Fibroblast of skin of right biceps (primary cell): ENCODE measurements at places on chromosomes 6 and 20.

DNA sequence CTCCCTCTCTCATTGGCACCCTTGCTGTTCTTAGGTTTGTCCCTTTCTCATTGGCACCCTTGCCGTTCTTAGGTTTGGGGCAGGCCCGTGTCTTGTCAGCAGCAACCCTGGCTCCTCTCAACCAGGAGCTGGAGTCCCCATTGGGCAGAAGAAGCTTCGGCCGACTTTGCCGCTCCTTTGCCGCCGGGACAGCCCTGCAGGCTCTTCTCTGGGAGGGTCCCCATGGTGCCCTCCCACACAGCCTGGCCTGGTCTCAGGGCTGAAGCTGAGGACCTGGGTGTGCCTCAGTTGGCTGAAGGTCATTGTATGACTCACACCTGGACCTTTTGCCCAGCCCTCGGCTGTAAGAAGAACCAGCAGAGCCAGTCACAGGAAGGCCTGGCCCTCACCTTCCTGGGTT, 59.6 kb downstream of the PPP1R14C start:
- no peak for DNase-seq

- DNase-seq: peak; percentile 84
Observed at GRCh38 chr6:14822679-14823078, 423.2 kb upstream of the JARID2 start.

DNA sequence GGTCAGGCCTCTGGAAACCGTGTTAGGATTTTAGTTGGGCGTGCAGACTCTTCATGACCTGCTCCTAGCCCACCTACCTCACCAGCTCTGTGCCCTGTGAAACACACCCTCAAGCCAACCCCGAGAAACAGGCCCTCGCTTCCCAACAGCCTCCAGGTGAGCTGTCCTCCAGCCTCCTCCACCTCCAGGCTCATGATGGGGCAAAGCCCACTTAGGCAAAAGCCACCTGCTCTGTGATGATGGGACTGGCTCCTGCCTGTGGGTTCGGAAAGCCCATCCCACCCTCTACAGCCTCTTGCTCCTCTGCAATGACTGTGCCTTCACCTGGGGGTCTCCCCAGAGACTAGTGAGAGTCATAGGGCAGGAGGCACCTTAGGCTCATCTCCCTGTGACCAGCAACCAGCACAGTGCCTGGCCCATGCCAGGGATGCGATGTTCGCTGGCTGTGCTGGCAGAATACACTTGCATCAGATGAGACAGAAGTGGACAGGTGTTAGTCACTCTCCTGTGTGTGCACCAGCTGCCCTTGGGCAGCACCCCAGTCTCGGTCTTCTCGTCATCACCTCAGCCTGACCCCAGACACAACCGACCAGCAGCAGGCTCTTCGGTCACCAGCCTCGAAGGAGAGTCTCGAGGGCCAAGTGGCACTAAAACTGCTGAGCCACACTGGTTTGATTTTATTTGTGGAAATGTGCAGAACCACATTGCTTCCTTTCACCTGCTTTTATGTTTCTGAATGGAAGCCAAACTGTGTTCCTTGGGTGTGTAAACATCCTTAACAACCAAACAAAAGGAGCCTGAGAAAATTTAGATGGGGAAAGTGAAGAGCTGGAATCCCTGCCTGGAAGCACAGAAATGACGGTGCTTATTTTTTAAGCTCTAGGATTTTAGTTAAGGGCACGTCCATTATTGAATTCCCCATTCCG, 10.7 kb downstream of the PXDC1 start:
- DNase-seq: no peak

DNA sequence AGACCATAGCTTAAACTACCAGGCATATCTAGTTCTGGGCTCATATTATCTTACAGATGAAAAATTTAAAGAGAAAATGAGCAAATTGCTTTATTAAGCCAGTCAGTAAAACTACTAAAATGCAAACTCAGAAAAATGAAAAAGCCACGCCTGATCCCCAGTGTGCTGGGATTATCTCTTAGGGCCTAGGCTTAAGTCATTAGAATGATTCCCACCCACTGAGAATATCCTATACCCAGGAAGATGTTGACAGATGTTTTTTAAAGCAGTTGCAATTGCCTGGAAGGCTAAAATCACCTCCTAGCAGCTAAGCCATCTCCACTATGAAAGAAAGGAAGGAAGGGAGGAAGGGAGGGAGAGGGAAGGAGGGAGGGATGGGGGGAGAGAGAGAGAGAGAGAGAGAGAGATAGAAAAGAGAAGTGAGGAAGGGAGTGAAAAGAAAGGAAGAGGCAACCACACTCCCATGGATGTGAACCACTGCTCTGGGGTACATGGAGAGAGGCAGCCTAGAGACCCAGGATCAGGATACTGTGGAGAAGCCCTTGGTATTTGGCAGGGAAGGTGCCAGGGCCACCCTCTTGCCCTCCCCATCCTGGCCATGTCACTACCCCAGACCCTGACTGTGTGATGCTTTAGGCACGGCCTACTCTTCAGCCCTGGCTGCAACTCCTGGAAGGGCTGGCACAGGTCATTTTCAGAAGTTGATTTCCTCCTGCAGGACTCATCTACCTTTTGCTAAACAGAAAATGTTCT, 21.9 kb downstream of the NEDD9 start:
- no peak for DNase-seq

- no peak for DNase-seq
Observed at GRCh38 chr20:22914291-22914690, 120.8 kb upstream of the SSTR4 start.

DNA sequence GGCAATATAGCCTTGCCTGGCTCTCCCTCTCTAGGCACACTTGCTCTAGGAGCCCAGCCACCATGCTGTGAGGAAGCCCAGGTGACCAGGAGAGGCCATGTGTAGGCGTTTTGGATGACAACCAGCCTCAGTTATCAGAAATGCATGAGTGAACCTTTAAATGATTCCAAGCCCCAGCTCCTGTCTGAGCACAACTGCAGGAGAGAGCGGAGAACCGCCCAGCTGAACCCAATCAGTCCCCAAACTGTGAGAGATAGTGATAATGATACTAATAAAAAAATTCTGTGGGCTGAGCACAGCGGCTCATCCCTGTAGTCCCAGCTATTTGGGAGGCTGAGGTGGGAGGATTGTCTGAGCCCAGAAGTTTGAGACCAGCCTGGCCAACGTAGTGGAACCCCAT, 83.8 kb upstream of the TOX2 start:
- no peak for DNase-seq

GRCh38 chr20:10618611-10619245, 55.1 kb downstream of the JAG1 start:
- peak; percentile 48 for DNase-seq

- peak; percentile 44 for DNase-seq
Observed at GRCh38 chr6:135358985-135359384, 138.6 kb downstream of the AHI1 start.

DNA sequence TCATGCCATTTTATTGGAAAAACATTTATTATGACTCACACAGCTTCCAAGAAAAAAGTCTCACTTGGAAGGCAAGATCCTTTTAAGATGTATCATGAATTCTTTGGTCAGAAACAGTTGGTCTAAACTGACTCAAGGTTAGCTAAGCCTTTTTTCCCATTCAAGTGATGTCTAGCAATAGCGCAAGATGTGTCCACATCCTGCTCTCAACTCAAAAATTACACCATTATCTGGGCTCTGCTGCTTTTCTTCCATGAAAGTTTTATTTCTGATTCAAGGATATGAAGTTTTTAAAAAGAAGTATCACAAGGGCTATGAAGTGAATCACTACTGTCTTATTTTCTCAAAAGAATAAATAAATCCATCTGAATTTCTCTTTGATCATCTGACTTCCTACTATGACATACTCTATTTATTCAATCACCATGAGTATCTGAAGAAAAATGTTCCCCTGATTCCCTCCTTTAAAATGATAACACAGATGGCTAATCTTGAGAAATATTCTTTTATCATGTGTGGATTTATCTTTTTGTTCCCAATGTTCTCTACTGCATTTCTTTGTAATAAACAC, 139.2 kb downstream of the AHI1 start:
- peak; percentile 94 for DNase-seq

DNA sequence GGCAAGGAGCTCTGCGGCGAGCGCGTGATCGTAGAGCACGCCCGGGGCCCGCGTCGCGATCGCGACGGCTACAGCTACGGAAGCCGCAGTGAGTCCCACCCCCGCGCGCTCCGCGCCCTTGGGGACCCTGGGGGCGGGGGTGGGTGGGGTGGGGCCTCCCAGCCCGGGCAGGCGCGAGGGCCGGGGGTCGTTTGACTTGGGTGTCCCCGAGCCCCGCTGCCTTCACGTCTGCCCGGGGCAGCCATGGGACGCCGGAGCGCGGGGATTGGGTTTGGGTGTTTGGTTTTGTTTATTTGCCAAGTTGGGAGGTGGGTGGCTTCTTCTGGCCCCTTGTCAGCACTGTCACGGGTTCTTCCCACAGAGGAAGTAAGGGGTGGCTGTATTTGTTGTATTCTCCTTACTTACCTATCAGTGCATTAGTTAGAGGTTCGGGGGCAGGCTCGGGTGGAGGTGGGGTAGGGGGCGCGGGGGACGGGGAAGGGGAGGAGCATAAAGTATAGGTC, 777 bp downstream of the SRSF6 start:
- DNase-seq: no peak

- DNase-seq: peak; percentile 14
Observed at GRCh38 chr6:150157081-150157480, 14.2 kb downstream of the PPP1R14C start.

DNA sequence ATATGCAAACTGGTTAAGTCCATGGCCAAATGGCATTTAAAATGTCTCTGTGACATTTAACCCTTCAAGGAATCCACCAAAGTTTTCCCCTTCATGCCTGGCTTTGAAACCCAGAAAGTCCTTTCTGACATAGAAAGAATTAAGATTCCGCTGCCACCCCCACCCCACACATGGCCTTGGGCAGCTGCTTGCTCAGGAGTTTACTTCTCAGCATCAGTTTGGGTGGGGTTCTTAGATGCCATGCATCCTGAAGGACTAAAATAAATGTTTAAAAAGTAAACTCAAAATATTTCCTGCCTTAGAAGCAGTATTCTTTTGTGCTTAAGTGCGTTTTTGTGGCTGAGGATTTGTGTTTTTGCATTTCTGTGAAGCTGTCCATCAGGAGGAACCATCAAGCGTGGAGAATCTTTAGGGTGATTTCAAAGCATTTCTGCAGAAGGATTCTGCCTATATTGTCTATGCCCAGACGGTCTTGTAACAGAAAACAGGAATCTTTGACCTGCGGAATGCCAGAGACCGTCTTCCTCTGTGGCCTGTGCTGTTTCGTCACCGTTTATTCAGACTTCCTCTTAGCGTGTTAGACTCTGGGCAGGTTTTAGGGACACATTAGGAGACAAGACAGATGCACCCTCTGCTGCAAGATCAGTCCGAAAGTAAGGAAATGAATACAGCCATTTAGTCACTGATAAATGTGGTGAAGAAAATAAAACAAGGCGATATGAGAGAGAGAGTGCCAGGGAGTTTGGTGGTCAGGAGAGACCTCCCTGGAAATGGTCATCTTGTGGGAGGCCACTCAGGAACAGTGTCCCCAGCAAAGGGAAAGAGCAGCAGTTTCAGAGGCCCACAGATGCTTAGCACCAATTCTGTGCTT, 6.2 kb downstream of the DUSP22 start:
- no peak for DNase-seq

GRCh38 chr6:11580686-11581405, 43.3 kb downstream of the TMEM170B start:
- DNase-seq: no peak

DNA sequence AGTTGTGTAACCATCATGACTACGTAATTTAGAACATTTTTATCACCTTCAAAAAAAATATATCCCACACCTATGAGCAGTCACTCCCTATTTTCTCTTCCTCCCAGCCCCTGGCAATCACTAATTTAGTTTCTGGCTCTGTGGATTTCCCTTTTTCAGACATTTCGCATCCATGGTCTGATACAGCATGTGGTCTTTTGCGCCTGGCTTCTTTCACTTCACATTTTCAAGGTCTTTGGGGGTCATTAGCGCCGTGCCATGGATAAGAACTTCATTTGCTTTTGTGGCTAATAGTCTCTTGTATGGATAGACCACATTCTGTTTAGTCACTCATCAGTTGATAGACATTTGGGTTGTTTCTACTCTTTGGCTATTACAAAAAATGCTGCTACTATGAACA, 44.9 kb upstream of the DUSP22 start:
- DNase-seq: no peak

DNA sequence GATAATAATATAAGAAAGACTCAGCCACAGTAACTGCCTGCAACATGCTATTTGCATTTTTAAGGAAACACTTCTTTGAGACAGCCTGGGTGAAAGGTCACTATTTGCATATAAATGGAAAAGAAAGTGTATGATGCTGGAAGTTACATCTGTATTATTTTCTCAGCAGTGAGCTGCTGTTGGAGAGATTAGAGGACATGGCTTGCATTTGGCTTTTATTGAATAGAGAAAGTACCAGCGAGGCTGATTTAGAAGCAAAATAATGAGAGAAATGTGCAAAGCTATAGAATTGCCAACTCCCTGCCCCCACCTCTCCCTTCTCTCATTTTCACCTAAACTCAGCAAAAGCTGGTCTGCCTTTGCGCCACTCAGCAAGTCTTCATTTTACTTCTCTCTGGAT, 12.7 kb downstream of the MYT1 start:
- DNase-seq: no peak

- DNase-seq: no peak
Observed at GRCh38 chr6:18053555-18054445, 66.4 kb upstream of the KIF13A start.

DNA sequence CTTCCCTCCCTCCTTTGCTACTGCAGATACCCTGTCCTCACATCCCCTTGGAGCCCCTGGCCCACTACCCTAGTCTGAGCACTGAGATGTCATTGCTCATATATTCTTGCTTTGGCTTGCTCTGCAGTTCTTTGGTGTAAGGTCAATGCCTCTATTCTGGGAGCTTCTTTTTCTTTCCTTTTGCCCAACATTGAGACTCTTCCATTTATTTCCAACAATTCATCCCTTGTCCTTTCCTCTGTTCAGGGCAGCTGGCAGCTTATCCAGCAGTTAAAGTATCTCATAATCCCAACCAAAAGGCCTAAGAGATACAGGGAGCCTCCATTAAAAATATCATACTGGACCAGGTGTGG, 23.6 kb downstream of the L3MBTL1 start:
- DNase-seq: no peak

DNA sequence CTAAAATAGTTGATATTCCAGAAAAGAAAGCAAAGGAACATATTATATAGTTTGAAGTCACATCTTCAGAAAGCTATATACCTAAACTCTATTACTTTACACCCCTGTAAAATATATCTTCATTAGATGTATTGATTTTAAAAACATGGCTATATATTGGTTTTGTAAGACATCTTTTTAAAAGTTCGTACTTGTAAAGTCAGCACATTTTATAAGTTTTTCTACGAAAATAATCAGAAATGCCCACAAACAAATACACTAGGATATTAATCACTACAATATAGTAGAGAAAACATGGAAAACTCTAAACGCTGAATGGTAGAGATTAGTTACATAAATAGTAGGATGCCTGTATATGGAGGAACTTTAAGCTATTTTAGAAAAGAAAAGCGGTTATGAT, 52.9 kb downstream of the RNF217 start:
- DNase-seq: no peak
